Activated CD8-positive, alpha-beta memory T cell treated with anti-CD3 and anti-CD28 coated beads, Interleukin-2, amount 50 U/mL, for 4 hours (primary cell): ENCODE measurements at places on chromosomes 5 and 9.
A peak's percentile ranks its signal among the peaks of the same experiment; 100 is the strongest.

DNA sequence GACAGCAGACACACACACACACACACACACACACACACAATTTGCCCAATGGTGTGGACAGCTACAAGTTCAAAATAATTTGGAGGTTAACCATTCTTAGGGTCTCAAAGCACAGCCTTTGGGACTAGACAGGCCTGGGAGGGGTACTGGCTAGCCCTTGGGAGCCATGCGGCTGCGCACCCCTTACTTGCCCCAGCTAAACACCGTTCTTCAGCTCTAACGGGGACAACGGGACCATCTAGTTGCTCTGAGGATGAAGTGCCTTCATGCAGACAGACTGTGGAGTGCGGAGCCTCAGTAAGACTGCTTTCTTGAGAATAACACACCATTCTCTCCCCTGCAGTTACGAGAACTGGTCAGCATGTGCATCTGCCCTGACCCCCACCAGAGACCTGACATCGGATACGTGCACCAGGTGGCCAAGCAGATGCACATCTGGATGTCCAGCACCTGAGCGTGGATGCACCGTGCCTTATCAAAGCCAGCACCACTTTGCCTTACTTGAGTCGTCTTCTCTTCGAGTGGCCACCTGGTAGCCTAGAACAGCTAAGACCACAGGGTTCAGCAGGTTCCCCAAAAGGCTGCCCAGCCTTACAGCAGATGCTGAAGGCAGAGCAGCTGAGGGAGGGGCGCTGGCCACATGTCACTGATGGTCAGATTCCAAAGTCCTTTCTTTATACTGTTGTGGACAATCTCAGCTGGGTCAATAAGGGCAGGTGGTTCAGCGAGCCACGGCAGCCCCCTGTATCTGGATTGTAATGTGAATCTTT lies 64.6 kb downstream of the PSMB7 start:
- no peak for DNase-seq

DNA sequence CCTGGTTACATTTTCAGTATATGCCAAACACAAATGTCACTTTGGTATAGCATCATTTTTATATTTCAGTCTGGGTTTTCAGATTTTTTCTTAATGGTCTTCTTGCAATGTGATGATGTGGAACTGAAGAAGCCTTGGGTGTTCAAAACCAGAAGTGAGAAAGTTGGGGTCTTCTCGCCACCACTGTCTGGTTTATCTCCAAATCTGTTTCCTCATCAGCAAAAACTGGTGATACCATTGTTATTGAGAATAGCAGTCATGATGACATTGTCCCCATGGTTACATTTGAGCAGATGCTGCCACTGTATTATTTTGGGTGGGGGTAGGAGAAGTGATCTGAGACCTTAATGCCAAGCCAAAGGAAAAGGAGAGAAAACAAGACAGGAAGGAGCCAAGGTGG lies 85.9 kb upstream of the MAP3K1 start:
- DNase-seq = no peak

DNA sequence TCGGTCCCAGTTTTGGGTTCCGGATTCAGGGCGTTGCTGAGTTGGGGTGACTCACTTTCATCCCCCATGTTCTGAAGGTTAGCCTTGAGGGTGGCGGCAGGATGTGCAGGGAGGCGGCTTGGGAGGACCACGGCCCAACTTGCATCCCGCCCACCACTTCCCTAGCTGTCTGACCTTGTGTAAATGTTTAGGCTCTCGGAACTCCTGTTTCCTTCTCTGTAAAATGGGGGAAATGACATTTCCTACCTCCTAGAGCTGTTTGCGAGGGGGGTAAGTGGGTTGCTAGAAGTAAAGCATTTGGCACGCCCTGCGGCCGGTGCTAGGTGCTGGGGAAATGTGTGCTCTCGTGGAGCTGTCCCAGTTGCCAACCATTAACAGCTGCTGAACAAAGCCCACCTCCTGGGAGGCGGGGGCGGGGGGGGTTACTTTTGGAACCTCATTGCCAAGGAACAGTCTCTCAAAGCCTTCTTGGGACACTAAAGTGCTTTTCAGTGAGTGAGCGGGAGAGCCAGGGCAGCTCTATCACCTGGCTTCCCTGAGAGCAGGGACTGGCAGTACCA lies 27.5 kb downstream of the PTGES2 start:
- no peak for DNase-seq

DNA sequence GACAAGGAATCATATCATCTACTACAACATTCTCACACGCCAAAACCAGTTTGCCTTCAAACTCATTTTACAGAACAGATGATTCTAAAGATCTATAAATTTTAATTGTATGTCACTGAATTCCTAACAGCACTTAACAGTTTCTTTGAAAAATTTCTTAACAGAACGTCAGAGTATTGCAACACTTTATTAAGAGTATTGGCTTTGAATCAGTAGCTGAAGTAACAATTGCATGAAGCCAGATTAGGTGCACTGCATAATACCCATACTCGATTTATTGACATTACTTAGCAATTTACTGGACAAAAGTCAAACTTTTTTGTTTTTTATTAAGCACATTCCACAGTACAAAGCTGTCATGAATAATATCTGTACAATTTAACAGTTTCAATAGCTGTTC lies 75.8 kb downstream of the SMIM23 start:
- DNase-seq = no peak

GRCh38 chr9:124450241-124450924 lies at the start of gene ADGRD2:
ADGRD2 (plus strand) TSS chr9:124450451; CDS start chr9:124451667, 1,216 bp downstream.
- no peak for DNase-seq

DNA sequence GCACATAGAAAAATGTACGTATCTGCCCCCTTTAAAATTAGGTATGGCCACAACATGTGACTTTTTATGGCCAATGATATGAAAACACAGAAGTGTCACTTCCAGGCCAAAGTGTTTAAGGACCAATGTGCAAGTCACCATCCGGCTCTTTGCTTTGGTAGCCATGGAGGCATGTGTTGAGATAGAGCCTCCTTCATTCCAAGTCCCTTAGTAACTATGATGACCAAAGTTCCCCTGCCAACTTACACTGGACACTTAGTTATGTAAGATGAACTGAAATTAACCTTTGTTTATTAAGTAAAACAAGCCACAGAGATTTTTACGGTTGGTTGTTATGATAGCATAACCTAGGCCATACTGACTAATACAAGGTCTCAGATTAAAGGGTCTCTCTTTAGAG lies 51.0 kb downstream of the FBN2 start:
- DNase-seq = no peak

- no peak for DNase-seq
Observed at GRCh38 chr9:92426501-92427145, 2.4 kb upstream of the OMD start.

DNA sequence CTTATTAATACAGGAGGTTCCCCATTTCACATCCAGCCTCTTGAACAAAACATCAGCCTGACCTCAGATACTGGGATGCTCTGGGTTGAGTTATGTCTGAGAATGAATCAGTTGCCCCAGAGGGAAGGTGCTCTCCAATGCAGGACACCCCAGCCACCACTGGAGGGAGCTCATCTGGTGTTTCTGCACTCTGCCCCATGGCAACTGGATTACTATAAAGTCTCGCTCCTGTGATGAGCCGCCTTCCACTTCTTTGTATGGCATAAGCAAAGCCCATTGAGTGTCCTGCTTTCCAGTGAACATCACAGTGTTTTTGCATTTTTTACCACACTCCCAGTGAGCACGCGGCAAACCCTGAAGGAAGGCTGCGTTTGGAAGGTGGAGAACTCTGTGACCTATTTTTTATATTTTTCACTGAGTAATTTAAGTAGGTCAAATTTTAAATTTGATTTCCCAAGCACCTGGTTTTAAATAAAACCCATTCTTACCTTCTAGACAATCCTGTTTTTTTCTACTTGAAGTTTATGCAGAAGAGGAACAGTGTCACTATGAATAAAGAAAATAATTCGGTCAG lies 176.9 kb upstream of the WWC1 start:
- peak; percentile 17 for DNase-seq

DNA sequence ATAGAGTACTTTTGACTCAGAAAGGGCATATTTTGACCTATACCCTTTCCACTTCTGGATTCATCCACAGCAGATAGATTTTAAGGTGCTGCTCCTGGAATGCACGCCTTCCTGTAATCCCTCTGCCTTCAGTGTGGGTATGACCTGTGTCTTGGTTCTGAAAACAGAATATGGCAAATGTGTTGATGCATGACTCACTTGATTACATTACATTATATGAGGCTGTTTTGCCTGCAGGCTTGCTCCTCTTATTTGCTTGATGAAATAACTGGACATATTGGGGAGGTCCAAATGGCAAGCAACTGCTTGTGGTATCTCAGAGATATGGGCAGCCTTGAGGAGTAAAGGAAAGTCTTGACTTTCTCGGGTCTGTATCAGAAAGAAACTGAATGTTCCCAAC lies 468.6 kb downstream of the CDH18 start:
- DNase-seq = no peak

DNA sequence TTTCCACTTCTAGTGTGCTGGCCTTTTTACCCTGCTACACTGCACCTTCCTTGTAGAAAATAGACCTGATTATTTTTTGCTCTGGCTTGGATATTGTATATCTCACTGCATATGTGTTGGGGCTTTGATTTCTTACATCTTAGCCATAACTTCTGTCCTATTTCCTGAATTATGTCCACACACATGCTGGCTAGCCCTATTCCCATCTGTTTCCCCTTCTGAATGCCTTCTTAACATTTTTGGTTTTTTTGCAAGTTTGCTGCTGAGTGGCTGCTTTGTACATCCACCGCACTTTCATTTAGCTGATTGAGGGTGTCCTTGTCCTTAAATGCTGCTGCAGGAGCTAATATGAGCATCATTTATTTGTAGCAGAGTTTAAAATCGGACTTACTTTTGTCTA lies 26.9 kb downstream of the CFAP95 start:
- DNase-seq = no peak

DNA sequence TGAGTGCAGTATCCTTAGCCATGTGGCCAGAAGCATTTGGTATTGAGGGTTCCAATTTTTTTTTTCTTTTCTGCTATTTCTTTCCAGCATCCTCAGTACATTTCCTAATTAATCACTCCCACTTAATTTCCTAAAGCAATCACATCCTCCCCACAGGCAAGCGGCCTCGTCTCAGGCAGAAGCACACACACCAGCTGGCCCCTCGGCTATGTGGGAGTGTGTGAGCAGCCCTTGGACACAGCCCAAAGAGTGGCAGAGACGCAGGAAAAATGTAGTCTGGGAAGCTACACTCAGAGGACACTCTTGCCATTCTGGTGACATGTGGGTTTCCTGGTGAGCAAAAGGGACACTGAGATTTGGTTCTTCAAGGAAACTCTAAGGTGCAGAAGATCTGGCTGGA lies 20.7 kb downstream of the SLIT3 start:
- no peak for DNase-seq

GRCh38 chr9:16743375-16743774 lies 127.1 kb downstream of the BNC2 start:
- DNase-seq = no peak

DNA sequence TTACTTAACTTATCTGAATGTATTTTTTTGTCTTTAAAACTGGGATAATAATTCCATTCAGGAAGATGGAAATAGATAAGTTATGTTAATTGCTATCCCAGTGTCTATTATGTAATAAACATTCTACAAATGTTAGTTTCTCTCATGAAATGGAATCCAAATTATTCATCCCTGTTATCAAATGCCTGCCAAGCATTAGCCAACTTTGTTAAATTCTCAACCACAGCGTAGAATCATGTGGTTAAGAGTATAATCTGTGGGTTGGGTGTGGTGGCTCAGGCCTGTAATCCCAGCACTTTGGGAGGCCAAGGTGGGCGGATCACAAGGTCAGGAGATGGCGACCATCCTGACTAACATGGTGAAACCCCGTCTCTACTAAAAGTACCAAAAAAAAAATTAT lies 912.9 kb upstream of the SEMA6A start:
- no peak for DNase-seq

DNA sequence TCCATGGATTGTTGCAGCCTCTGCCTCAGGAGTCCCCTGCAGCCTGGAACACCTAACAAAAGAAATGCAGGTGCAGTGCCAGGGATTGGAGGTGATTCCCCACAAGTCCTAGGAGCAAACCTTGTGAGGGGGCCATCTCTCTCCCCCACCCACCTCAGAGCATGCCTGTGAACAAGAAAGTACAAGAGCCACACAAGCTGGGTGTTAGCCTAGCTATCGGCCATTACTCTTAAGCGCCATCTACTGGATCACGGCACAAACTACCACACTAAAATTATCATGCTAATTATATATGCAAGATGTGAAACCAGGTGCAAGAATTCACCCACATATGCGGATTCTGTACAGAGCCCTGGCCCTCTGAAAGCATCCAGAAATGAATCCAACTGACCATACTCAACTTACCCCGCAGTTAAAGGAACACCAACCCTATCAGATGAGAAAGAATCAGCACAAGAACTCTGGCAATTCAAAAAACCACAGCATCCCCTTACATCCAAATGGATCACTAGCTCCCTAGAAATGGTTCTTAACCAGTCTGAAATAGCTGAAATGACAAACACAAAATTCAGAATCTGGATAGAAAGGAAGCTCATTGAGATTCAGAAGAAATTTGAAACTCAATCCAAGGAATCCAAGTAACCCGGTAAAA lies 16.5 kb upstream of the PRSS3 start:
- DNase-seq = peak; percentile 33

- no peak for DNase-seq
Observed at GRCh38 chr5:69450116-69450515, 35.2 kb downstream of the MARVELD2 start.

DNA sequence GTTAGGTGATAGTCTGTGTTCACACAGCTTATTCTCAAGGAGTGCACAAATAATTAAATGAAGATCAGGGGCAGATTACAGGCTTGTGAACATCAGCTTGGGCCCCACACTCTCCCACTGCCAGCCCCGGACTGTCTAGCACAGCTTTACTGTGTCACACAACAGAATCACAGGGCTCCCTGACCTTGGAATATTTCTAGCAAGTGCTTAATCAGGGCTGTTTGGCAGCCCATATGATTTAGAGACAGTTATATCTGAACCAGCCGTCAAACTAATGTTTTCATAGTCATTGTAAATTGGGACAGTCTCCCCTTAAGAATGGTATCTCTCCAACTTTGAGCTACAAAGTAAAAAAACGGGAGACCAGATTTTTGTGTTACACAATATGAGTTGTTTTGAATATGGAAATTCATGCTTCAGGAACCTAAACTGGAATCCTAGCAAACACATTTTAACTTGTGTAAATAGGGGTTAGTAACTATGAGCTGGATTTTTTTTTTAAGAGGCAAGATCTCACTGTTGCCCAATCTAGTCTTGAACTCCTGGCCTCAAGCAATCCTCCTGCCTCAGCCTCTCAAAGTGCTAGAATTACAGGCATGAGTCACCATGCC lies 517.6 kb downstream of the BNC2 start:
- no peak for DNase-seq

GRCh38 chr9:129320575-129321285 lies 142.7 kb upstream of the IER5L start:
- peak; percentile 44 for DNase-seq

DNA sequence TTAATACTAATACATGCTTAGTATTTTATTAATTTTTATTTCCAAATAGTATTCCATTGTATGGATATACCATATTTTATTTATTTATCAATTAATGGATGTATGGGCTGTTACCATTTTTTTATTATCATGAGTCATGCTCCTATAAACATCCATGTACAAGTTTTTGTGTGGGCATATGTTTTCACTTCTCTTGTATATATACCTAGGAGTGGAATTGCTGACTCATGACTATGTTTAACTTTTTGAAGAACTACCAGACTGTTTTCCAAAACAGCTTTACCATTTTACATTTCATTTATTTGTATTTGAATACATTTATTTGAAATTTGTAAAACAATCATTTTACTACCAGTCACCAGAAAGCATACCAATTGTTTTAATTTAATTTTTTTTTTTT lies 14.1 kb upstream of the LRRC19 start:
- no peak for DNase-seq
